ENCODE measurements at places on chromosomes 4 and X. TPM values are rescaled to one million over a fixed set of nuclear protein-coding genes. Genes with fewer than 3 reads are reported as not detected.

The SYAP1 gene
- 18.3 TPM for total RNA-seq

The KCNE5 gene
- 1.3 TPM for total RNA-seq

The AKAP14 gene
- total RNA-seq = not detected

The LRP2BP gene
- total RNA-seq = 4.4 TPM

The MAP3K15 gene
- not detected for total RNA-seq

The UBE2K gene
- 28.8 TPM for total RNA-seq

The CT45A5 gene
- total RNA-seq = not detected

The FGB gene
- total RNA-seq = not detected

The TBC1D8B gene
- 7.9 TPM for total RNA-seq

The CXorf49 gene
- total RNA-seq = not detected

The SMIM31 gene
- total RNA-seq = not detected

GRCh38 chrX:77174680-77175519, 272.3 kb upstream of the FGF16 start:
- DNase-seq = no peak

DNA sequence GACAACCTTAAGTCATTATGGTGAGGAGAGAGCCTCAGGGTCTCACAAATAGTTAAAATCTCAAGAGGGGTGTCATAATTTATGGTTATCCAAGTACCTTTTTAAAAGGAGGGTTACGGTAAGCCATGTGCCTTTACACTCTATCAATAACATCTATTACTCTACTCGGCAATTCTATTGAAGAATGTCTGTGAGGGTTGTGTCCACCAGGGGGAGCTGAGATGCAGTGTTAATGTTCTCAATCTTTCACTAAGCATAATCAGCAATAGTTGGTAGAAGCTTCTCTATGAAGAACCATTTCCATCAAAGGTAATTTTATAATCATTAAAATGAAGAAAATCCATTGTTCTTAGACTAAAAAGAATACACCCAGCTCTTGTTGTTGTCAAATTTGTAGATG, 457.4 kb downstream of the CENPC start:
- DNase-seq = no peak

DNA sequence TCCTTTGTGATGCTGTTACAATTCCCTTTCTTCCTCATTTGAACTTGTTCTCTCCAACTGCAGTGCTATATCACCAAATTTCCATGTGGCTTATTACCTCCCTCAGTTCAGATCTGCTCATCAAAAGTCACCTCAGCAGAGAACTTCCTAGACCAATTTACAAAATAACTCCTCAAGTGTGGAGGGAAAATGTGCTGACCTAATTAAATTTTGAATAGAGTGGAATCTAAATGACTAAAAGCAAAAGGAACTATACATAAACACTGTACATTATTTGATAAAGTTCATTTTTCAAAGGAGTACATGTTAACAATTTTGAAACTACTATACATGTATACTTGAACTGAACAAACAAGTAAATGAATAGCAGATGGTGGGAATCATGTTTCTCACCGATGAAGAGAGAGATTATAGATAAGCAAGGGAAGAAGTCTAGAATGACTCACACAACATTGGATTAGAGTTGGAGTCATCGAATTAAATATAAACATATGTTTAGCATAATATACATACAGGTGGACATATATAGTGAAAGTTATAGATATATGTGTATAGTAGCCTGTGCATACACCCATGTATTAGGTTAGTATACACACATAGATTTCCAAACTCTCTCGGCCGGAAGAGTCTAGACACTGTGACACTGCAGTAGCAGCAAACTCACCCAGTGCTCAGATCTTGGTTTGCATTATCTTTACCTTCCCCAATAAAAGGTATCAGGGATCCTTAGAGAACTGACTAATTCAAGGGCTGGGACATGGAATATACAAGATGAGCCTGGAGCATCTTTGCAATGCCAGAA, 318.7 kb downstream of the PCDH18 start:
- no peak for DNase-seq

- no peak for DNase-seq
These were observed 84.6 kb upstream of the STS start for GRCh38 chrX:7062903-7063302.

DNA sequence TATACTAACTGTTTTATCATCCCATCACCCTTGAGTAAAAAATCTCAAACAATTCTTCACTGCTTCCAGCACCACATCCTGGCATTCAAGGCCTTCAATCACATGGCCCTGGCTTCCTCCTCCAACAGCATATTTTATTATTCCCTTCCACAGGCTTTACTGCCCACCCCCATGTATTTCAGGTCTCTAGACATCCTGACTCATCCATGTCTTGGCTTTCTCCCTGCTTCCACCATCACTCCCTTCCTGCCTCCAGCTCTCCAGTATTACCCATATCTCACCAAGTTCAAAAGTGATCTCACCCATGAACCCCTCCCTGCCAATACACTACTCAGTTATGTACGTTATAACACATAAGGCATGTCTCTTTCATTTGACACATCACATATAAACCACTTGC, 34.7 kb upstream of the PLAC1 start:
- no peak for DNase-seq

- no peak for DNase-seq
These were observed 26.9 kb downstream of the NSG1 start for GRCh38 chr4:4413806-4414205.

DNA sequence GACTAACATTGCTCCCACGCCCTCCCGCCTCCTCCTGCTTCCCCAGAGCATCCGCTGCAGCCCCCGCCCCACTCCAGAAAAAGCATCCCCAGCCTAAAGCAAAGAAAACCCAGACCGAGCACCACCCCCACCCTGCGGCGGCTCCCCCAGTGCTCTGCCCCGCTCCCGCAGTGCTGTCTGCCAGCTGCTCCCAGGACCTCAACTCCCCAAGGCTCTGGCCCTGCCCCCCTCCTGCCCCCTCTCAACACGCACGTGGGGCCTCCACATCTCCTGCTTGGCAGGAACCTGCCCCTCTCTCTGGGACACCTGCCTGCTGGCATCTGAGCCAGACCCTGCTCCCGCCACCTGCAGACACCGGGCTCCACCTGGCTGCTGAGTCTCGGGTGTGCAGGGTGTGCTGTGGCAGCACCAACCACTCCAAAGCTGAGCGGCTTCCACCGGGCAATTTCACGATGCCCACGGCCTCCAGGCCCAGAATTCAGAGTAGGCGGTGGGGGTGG, 79.4 kb downstream of the FAM53A start:
- no peak for DNase-seq

GRCh38 chrX:30653415-30654131, at the start of gene GK:
GK (plus strand) TSS chrX:30653423; CDS start chrX:30653538, 115 bp downstream.
- DNase-seq = no peak

DNA sequence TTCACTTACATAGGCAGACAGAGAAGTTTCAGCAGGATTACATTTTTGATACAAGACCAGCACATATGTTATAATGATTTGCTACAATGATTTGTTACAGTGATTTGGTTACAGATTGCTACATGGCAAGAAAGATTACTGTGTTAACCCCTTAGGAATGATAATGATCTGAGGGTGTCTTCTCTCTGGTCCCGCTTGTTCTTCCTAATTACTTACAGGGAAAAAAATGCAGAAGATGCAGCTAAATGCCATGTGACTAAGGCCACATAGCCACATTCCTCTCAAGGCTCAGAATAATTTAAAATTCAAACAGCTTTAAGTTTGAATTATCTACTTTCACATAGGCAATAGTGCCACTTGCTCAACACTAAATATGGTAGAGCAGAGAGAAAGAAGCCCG, 9.7 kb upstream of the LAP3 start:
- no peak for DNase-seq

- no peak for DNase-seq
These were observed 79.1 kb upstream of the TFDP3 start for GRCh38 chrX:133297284-133297683.

- DNase-seq = no peak
These were observed 191.5 kb upstream of the NR3C2 start for GRCh38 chr4:148633720-148634119.

DNA sequence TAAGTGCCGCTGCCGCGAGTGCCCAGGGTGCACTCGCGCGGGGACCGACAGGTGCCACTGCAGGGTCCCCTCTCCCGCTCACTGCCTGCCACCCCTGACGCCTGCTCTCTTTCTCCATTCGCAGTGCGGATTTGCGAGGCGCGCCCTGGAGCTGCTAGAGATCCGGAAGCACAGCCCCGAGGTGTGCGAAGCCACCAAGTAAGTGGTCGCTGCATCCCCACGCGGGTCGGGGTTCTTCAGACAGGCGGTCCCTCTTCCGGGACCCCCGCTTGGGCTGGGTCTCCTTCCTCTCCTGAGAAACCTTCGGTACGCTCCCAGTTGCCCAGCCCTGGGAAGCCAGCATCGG, 547 bp downstream of the GUCY1A1 start:
- no peak for DNase-seq

GRCh38 chr4:70518716-70519115, 347 bp downstream of the AMTN start:
- no peak for DNase-seq

- DNase-seq = no peak
These were observed 143.1 kb upstream of the MAD2L1 start for GRCh38 chr4:120209706-120210105.

- DNase-seq = no peak
These were observed 51.3 kb downstream of the PCDH19 start for GRCh38 chrX:100358766-100359165.

DNA sequence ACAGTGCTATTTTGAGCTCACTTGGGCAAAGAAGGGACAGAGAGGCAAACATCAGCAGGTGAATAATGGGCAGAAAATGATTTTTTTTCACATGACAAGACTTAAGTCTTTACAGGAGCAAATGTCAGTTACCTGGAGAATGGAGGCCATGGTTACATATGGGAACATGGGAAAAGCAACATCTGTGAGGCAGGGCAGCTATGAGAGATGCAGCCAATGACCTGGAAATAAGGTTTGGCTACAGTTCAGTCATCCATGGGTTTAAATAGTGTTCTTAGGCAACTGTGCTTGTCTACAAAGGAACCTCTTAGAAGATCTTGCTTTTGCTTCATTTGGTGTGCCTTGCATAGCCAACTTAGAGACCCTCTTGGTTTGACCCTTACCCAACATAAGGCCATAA, 490.2 kb upstream of the LCORL start:
- no peak for DNase-seq

DNA sequence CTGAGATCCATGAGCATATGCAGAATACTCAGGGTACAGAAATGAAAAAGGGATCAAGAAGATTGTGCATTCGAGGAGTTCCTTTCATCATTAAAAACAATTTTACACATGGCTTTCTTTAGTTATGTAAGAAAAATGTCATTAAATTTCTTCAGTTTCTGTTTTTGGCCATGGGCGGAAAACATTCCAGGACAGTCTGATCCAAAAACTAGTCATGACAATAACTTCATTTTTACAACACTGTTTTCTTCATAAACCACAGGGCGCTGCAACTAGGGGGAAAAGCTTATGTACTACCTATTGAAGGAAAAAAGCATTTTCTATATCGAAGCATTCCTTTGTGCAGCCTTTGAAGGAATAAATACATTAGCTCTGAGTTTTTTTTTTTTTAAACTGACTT, 28.2 kb downstream of the IL13RA1 start:
- no peak for DNase-seq
